ENCODE measurements at places on chromosomes 7 and 10. TPM values are rescaled to one million over a fixed set of nuclear protein-coding genes. Genes with fewer than 3 reads are reported as not detected.
A peak's percentile ranks its signal among the peaks of the same experiment; 100 is the strongest.

DNA sequence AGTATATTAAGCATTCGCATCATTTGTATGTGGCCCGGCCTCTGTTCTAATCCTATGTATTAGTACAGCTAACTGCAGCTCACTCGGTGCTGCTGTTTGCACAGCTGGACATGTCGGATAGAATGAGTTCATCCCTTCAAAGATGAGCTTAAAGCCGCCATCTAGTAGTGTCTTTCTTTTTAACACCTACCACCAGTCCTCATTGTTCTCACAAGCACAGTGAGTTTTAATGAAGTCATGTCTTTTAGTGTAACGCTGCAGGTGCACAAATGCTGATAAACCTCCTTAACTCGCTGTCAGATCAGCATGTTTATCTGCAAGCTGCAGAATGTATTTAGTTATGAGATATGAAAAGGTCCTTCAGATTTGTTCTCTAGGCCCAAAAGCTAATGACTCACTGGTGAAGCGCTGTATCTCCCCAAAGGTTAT lies 247.5 kb downstream of the MTERF1 start:
- no peak for DNase-seq

- peak; percentile 26 for DNase-seq
Measured at GRCh38 chr7:81013083-81013817, 94.4 kb upstream of the SEMA3C start.

- no peak for DNase-seq
Measured at GRCh38 chr10:28949005-28950004, 272.0 kb downstream of the BAMBI start.

CTAGE4 gene
- 0.09 TPM for total RNA-seq

DNAJC1 gene
- total RNA-seq: 29.9 TPM

DNA sequence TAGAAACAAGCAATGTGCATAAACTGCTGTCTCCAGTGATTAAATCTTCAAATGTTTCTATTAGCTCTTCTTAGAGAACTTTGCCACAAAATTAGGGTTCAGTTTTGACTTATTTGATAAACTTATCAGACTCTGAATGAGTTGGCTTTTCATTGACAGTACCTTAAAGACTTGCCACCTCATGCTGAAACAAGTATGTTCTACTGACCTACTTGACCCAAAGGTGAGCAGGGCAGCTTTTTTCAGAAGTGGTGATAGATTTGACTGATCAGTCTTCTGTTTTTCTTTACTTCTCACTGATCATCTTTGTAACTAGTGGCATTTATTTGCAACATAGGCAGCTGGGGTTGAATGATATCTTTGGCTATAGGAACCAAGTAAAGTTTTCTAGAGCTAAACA lies 7.8 kb downstream of the ZNF277 start:
- no peak for DNase-seq

DNA sequence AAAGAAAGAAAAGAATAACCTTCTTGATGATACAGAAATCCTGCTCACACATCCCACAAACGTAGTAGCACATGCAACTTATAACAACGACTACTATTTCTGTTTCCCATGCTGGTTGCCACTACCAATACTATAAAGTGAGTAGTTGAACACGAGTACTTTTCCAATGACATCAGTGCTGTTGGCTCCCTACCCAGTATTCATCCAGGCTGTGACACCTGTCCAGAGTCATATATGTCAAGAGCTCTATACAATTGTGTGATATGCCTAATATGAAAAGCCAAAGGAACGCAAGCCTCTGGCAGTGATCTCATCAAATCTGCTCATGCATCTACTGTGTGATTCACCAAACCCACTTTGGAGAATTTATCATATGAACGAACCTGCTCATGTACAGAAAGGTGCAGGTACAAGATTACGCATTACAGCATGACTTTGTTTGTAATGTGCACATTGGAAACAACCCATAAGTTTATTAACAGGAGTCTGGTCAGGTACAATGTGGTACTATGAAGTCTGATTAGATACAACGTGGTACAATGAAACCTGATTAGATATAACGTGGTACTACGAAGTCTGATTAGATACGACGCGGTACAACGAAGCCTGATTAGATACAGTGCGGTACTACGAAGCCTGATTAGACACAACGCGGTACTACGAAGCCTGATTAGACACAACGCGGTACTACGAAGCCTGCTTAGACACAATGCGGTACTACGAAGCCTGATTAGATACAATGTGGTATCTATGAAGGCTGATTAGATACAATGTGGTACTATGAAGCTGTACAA lies 5.8 kb upstream of the ITIH5 start:
- no peak for DNase-seq

DNA sequence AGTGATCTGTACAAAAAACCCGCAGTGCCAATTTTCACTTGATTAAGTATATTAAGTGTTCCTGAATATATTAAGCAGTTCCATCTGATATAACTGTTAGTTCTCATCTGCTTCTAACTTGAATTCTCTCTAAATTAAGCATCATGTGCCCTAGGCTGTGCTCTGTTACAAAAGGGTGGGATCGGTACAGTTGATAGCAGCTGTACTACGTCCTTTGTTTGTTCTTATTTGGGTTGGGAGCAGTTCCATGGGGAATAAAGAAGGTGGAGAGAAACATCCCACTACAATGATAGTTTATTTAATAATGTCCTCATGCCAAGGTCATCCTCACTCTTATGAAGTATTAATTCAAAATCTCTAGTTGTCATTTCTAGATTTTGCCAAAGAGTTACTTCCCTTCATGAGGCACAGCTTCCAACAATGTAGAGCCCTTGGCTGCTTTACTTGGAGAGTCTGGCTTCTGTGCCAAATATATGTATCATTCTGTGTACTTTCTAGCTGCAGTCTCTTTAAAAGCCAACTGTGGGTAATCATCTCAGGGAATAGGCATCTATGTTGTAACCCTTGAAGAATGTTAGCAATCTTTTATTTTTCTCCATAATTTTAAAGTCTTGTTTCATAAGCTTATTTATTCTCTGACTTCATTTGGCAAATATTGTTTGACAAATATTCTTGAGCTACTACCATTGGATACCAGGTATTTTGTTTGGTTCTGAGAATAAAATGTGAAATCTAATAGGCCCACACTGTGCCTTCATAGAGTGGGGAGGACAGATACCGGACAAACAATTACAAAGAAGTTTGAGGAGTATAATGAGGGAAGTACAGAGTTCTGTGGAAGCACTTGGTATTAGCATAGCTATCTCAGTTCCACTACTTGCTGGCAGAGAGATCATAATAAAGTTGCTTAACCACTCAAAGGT lies 22.4 kb upstream of the AHR start:
- peak; percentile 88 for DNase-seq

- DNase-seq: no peak
Measured at GRCh38 chr7:158613481-158613880, 25.9 kb upstream of the PTPRN2 start.

TMEM26 gene
- total RNA-seq: not detected

- DNase-seq: peak; percentile 85
Measured at GRCh38 chr7:23680414-23681405, 711 bp downstream of the FAM221A start.

GRCh38 chr10:107898392-107898791 lies 733.9 kb upstream of the SORCS1 start:
- DNase-seq: no peak

- DNase-seq: no peak
Measured at GRCh38 chr10:60901561-60902235, 42.3 kb downstream of the RHOBTB1 start.

SLC26A3 gene
- total RNA-seq: not detected

GRCh38 chr10:9038146-9038714 lies 983.7 kb downstream of the GATA3 start:
- peak; percentile 7 for DNase-seq

ANKRD1 gene
- 94.4 TPM for total RNA-seq

- no peak for DNase-seq
Measured at GRCh38 chr7:89623018-89623672, 531.1 kb upstream of the STEAP1 start.

DNA sequence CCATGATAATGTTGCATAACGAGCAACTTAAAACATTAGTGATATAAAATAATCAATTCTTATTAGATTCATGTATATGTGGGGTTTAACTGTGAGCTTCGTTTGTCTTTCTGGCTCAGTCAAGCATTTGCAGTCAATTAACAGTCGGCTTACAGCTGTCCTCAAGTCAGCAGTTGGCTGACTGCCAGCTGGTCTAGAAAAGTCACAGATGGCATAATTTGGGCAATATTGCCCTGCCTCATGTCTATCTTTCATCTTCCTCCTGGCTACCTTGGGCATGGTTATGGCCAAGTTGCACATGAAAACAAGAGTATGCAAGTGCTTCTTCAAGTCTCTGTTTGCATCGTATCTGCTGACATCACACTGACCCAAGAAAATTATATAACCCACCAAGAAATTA lies 186.1 kb upstream of the ZWINT start:
- DNase-seq: no peak

Data from Daoy (cell line).